ENCODE measurements at places on chromosomes 11 and 22.

DNA sequence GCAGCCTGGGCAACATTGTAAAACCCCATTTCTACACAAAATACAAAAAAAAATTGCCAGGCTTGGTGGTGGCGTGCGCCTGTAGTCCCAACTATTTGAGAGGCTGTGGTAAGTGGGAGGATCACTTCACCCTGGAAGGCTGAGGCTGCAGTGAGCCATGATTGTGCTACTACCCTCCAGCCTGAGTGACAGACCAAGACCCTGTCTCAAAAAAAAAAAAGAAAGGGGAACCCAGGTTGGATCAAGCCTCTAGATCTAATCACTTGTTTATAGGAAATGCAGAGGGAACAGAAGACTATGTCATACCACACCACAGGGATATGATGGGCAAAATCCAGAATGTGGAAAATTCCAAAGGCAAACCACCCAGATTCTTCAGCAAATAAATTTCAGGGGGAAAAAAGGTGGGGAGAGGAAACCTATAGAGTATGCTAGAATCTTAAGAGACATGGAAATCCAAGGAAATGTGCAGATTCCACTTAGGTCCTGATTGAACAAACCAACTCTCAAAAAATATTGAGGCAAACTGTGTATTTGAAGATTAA is 16.5 kb upstream of the MALAT1 start:
- no peak for DNase-seq

- no peak for DNase-seq
These were observed 105.4 kb downstream of the MIAT start for GRCh38 chr22:26762503-26763472.

- DNase-seq = no peak
These were observed 14.5 kb downstream of the CSRP3 start for GRCh38 chr11:19187114-19187832.

GRCh38 chr22:49372111-49372529 is 455.6 kb downstream of the BRD1 start:
- DNase-seq = no peak

DNA sequence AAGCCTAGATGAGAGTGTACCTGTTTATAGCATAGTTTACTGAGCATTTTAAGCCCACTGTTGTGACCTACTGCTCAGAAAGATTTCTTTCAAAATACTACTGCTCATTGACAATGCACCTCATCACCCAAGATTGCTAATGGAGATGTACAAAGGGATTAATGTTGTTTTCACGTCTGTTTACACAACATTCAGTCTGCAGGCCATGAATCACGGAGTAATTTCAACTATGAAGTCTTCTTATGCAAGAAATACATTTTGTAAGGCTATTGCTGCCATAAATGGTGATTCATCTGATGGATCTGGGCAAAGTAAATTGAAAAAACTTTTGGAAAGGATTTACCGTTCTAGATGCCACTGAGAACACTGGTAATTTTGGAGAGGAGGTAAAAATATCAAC is 112.9 kb downstream of the KIF18A start:
- no peak for DNase-seq

- DNase-seq = no peak
These were observed 1.1 kb downstream of the CDC45 start for GRCh38 chr22:19480789-19481188.

DNA sequence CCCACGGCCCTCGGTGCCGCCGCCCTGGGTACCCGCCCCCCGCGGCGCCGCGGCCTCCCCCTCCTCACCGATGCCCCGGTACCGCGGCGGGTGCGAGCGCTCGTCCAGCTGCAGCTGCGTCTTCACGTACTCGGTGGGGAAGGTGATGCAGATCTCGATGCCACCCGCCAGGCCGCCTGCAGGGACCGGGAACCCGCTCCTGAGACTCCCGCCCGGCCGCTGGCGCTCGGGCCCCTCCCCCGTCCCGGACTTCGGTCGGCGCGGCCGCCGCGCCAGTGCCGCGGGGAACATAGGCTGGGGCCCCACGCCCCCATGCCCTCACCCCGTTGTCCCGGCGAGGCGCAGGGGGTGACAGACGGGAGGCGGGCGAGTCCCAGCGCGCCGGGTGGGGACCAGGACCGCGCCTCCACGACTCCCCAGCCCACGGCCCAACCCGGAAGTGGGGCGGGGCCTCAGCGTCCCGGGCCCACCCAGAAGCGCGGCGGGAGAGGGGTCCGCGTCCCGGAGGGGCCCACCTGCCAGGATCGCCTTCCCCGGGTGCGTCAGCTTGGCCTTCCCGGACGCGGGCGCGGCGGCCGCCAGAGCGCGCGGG is 375 bp downstream of the SLC25A1 start:
- no peak for DNase-seq

- no peak for DNase-seq
These were observed 21.3 kb downstream of the GRIK4 start for GRCh38 chr11:120532832-120533196.

- no peak for DNase-seq
These were observed 236.3 kb downstream of the CADM1 start for GRCh38 chr11:115267871-115268270.

DNA sequence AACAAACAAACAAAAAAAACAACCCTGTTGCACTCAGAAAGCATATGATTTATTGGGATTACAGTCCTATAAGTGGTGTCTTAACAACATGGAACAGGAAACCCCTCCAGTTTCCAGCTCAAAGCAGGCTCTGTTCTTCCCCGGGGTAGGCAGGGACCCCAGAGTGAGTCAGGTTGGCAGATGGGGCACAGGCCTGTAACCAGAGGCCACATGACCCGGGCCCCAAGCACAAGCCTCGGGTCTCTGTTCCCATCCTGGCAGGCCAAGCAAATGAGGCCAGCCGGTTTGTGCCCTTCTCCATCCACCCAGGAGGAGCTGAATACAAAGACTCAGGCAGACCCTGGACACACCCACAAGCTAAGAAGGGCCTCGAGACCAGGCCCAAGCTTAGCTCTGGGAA is 75.8 kb downstream of the NAT10 start:
- DNase-seq = no peak

- DNase-seq = peak; percentile 91
These were observed 34.0 kb downstream of the IRAG1 start for GRCh38 chr11:10659339-10660216.

GRCh38 chr11:86632499-86633269 is 39.7 kb downstream of the ME3 start:
- DNase-seq = peak; percentile 93

GRCh38 chr22:45072322-45072903 is 62.6 kb upstream of the PHF21B start:
- DNase-seq = peak; percentile 83

DNA sequence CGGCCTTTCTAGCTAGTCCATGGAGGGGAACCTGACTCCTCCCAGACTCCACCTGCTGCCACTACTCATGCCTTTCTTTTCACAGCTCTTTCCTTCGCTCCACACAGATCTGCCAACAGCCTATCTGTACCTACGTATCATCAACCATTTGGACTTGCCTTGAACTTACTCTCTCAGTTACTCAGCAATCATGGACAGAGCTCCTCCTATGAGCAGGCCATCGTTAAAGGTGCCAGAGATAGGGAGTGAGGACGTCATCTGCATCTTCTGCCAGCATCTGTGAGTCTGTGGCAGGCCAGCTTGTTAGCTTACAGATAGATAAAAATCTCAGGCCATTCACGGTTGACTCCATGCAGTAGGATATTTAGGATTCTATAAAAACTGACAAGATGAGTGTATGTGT is 162.9 kb upstream of the ZBED5 start:
- DNase-seq = no peak

DNA sequence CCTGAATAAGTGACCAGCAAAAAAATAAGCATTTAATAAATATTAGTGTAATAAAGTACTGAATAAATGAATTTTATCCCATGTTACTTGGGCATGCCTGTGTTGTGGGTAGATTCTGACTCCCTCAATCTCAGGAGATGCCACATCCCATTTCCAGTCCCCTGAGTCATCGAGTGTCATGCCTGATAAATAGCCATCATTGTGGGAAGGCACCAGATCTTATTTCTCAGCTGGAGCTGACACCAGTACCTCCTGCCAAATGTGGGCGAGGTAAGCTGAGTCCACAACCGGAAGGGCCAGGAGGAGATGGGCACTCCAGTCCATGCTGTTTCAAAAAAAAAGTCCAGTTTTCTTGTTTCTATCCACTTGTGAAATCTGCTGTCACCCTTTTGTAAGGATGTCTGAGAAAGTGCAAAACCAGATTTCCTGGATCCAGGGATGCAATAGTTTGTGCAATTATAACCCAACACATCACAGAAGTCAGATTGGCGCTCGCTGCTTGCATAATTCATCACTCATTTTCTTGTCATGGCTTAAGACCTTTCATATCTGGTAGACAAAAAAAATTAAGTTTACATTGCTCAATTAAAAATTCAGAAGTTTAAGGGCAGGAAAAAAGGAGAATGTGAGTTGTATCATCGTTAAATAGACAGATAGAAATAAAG is 311.6 kb downstream of the MIAT start:
- no peak for DNase-seq

GRCh38 chr22:42389143-42389542 is 43.1 kb downstream of the NFAM1 start:
- DNase-seq = no peak

GRCh38 chr11:120977266-120978137 is 46.4 kb upstream of the TBCEL start:
- peak; percentile 83 for DNase-seq

DNA sequence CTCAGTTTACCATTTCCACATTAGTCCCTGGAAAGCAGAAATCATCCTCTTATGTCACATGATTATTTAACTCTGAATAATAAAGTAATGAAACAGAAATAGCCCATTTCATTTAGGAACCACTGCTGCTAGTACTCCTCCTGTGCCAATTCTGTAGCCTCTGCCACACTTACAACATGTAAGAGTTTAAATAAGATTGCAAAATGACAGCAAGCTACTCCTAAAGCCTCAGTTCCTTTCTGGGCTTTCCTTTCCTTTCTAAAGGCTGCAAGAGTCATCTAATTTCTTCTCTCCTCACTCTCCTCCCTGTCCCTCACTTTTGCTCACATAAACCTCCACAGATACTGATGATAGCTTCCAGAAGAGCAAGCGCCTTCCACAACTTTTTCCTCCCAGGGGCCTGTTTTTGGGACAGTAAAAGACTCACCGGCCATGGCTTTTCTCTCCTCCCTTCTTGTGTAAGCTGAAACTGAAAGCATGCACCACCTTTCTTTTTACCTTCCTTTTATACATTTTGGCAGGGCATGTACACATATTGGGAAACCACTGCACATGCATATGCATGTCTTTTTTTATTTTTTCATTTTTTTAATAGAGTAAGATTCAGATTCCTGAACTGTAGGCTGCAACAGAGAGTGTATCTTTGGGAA is 38.5 kb downstream of the CARD18 start:
- no peak for DNase-seq

GRCh38 chr11:130020323-130020722 is 17.7 kb upstream of the PRDM10 start:
- peak; percentile 21 for DNase-seq

GRCh38 chr22:42357221-42357620 is 75.0 kb downstream of the NFAM1 start:
- DNase-seq = no peak

- DNase-seq = no peak
These were observed 8.4 kb upstream of the KCNQ1OT1 start for GRCh38 chr11:2708151-2708581.

- peak; percentile 19 for DNase-seq
These were observed 29.1 kb downstream of the TRIM29 start for GRCh38 chr11:120108785-120109168.

GRCh38 chr11:74783241-74783871 is 34.7 kb downstream of the RNF169 start:
- no peak for DNase-seq
